ENCODE measurements at places on chromosomes 2 and 18. TPM values are rescaled to one million over a fixed set of nuclear protein-coding genes. Genes with fewer than 3 reads are reported as not detected.

TMEM247 gene
- not detected for total RNA-seq

ANKRD53 gene
- 17.6 TPM for total RNA-seq

SP9 gene
- total RNA-seq = not detected

SAG gene
- total RNA-seq = not detected

CDH2 gene
- 0.71 TPM for total RNA-seq

ASXL3 gene
- 1.5 TPM for total RNA-seq

IL1RL1 gene
- total RNA-seq = 32.4 TPM

DNA sequence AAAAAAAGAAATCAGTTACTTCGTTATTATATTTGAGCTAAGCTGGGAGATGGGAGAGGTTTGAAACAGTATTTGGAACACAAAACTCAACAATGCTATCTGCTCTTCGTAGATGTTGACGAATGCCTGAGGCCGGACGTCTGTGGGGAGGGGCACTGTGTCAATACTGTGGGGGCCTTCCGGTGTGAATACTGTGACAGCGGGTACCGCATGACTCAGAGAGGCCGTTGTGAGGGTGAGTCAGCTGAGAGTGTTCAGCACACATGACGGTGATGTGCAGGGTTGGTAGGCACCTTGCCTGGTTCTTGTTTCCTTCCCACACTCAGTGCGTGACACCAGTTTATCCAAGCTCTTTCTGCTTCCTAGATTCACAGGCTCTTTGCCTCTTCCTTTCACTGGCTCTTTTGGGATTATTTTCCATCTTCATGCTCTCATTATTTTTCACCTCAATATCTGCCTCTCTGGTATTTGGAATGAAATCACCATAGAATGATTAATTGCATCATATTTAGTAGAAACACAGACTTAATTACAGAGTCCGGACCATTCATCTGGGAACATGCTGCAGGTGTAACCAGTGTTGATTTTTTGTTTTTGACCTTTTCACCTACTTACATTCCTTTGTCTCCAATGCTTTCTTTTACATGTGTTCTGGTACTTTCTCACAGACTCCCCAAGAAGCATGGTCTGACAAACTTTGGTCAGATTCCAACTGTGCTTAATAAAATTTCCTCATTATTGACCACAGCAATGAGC, 200.6 kb upstream of the RASGRP3 start:
- no peak for DNase-seq

GRCh38 chr2:191946471-191947182, 99.7 kb upstream of the CAVIN2 start:
- no peak for DNase-seq

DNA sequence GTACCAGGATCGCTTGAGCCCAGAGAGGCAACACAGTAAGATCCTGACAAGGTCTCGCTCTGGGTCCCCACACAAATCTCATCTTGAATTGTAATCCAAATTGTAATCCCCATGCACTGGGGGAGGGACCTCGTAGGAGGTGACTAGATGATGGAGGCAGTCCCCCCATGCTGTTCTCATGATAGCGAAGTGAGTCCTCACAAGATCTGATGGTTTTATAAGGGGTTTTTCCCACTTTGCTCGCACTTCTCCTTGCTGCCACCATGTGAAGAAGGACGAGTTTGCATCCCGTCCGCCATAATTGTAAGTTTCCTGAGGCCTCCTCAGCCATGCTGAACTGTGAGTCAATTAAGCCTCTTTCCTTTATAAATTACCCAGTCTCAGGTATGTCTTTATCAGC, 46.0 kb upstream of the SERTAD2 start:
- DNase-seq = no peak

DNA sequence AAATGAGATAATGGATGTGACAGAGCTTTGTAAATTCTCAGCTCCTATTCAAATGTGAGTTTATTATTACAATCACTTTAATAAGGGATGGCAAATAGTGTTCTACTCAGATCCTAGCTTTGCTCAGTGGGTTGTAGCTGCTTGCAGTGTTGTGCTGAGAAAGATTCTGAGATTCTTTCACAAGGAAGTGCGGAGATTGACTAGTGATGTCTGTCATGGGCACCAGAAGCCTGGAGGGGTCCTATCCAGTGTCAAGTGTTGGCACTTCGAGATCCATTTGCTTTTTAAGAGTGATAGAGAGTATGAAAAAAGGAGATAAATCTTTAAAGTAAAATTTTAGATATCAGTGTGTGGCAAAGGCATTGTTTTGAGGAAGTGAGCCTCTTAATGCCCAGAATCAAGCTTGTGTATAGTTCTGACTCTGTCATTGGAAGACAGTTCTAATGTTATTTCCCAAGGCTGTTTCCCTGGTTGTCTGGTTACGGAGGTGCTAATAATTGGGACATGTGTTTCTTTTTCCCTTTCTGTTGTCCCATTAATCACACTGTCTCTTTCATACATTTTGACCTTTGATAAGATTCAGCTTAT, 181.7 kb upstream of the SPRED2 start:
- DNase-seq = no peak

- no peak for DNase-seq
Observed at GRCh38 chr18:36499938-36500337, 202.4 kb downstream of the FHOD3 start.

DNA sequence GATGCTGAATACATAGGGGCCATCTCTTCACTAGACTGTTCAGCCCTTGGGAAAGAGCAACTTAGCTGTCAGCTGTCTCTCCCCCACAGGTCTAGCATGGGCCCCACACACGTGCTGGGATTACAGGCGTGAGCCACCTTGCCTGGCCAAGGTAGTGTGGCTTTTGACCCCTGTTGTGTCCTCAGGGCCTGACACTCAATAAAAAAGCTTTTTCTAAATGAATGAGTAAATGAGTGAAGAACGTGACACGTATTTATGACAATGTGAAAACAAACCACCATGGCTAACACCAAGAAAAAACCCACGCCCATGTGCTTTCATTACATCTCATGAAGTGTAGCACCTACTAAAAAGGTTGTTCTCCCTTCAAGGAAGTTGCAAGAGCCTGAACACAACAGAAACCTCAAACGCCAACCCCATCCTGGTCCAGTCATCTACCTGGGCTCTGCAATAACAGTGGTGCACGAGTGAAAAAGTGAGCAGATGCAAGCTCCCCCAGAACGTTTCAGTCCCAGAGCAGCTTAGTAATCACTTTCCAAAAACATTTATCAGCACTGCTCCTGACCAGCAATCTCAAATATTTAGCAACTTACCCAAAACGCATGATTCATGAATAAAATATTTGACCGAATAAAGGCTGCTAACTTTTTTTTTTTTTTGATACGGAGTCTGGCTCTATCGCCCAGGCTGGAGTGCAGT, 3.4 kb downstream of the WDFY1 start:
- no peak for DNase-seq

- peak; percentile 28 for DNase-seq
Observed at GRCh38 chr2:231887756-231888155, 38.4 kb downstream of the NPPC start.

DNA sequence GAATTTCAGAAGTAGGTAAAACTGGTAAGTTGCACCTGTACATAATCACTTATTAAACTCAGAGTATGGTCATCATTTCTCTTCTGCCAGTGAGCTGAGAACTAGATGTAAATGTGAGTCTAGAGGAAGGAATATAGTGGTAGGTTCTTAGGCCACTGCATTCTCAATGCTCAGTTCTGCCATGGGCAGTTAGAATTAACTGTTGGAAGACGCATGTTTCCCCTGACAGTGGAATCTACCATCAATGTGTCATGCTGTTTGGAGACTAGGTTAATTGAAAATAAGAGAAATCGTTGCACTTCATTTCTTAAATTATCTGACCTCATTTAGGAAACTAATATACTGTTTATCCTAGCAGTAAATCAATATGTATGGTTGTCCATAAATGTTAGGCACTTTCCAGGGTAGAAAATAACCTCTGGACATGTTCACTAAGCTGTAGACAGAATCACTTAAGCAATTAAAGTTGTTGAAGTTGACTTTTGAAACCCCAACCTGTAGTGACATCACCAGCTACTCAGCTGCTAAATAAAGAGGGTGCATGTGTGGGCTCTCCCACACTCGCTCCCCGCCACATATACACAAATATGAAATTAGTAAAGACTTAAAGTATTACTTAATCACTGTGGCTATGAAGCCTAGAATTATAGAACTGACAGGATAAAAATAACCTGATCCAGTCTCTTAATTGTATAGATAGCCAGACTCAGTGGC, 91.5 kb upstream of the NOSTRIN start:
- DNase-seq = no peak

- DNase-seq = peak; percentile 55
Observed at GRCh38 chr2:128797937-128798336, 479.3 kb upstream of the HS6ST1 start.

GRCh38 chr2:86815611-86816010, 24.9 kb upstream of the CD8A start:
- no peak for DNase-seq

- no peak for DNase-seq
Observed at GRCh38 chr18:27959101-27959500, 217.8 kb downstream of the CDH2 start.

- DNase-seq = no peak
Observed at GRCh38 chr2:77005522-77005921, 516.7 kb downstream of the LRRTM4 start.

DNA sequence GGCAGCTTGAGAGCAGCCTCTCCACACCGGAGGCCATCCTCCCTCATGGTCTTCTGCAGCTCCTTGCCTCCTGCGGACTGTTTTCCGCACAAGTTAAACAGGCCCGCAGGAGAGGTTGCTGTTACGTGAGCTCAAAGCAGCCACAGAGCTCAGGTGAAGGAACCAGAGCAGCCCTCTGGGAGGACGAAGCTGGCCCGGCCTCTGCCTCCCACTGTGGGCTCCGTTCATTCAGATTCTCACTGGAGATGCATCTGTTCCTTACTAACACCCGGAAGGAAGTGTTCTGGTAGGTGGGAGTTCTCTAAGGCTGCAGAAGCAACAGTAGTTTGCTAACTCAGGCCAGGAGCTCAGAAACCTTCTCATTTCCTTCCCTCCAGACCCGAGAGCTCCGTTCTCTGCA, 10.9 kb downstream of the DIPK1C start:
- no peak for DNase-seq

DNA sequence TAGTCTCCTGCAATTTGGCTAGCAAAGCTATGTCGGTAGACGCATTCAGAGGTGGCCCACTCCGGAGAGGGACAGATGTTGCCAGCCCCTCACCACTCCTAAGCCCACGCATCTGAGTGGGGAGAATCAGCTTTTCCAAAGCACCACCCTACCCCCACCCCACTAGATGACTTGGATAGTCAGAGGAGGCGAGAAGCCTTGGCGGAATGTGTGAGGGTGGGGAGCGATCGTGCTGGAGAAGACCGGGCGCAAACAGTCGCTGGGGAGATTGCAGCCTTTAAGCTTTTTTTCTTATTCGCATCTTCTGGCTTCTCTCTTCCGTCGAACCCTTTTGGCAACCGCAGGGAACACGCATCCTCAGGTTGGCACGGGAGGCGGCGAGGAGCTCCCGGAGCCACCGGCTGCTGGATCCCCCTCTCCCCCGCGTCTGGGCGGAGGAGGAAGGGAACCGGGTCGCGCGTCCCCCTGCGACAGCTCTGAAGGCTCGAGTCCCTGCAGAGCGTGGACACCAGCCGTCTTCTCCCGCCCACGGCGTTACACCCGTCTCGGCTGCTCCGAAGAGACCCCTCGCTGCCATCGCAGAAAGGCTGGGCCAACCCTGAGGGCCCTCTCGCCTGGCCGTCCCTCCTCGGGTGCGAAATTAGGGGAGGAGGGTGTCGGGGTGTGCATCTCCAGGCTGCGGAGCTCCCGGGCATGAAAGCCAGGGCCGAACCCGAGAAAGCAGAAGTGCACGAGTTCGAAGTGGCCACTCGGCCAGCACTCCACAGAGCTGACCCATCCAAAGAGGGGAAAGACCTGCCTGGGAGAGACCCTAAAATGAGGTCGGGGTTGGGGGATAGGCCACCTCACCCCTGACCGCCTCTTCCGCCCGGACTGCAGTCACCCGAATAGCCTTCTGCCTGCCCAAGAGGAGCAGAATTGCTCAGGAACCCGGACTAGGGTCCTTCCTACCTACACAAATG, 12.2 kb downstream of the EVX2 start:
- DNase-seq = no peak

GRCh38 chr2:11634584-11634983, 35.4 kb downstream of the NTSR2 start:
- DNase-seq = no peak

DNA sequence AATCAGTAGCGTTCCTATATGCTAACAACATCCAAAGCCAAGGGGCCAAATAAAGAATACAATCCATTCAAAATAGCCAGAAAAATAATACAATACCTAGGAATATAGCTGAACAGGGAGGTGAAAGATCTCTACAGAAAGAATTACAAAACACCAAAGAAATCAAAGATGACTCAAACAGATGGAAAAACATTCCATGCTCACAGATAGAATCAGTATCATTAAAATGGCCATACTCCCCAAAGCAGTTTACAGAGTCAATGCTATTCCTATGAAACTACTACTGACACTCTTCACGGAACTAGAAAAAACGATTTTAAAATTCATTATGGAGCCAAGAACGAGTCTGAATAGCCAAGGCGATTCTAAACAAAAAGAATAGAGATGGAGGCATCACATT, 57.4 kb downstream of the CCBE1 start:
- DNase-seq = no peak

DNA sequence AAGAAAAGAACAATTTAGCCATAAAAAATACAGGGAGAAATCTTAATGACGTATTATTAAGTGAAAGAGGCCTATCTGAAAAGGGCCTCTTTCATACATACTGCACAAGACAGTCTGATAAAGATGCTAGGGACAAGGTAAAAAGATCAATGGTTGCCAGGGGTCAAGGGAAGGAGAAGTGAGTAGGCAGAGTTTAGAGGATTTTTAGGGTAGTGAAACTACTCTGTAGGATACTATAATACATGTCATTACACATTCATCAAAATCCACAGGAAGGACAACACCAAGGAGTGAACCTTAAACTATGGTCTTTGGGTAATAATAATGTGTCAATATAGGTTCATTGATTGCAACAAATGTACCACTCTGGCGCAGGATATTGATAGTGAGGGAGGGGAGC, 289.3 kb downstream of the FSIP2 start:
- DNase-seq = no peak

DNA sequence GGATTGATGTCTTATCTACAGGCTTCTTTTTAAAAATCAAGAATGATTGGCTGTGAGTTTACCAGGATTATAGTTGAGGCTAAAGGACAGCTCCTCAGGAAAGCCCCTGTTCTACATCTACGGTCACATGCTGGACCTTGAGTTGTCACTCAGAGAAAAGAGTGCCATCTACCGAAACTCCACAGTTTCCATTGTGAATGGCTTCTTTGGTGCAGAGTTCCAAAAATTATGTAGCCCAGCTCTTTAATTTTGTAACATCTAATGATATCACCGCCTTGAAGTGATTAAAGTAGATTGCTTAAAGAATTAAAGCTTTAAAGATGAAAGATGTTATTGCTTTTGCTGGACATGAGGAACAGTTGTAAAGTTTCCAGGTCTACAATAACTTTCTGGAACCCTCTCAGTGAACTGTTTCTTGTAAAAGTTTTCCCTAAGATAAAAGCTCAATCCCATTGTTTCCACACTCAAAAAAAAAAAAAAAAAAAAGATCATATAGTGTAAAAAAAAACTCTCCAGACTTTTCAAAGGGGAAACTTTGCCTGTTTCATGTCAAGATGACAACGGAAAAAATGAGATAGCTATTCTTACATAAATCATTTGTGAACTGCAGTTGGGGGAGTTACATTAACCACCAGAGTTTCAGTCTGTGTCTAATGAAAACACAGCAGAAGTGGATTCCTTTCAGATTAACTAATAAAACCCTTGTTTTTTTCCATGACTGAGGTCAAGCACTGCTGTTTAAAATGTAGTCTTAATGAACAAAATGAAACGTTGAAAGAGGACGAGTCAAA, 4.3 kb downstream of the COL3A1 start:
- no peak for DNase-seq

GRCh38 chr18:24490539-24490938, 30.1 kb downstream of the HRH4 start:
- no peak for DNase-seq
